ENCODE measurements at places on chromosomes 7 and 10. TPM values are rescaled to one million over a fixed set of nuclear protein-coding genes. Genes with fewer than 3 reads are reported as not detected.

- no peak overlapping the region for H3K4me3 ChIP-seq
- no peaks in the 10 kb centered on the region for H3K36me3 ChIP-seq
- no peak overlapping the region for H3K27ac ChIP-seq
- H3K4me1 ChIP-seq, result no peaks in the 10 kb centered on the region
These were observed 120.0 kb upstream of the SAMD8 start for GRCh38 chr10:74991435-74991834.

Gene ZNF727
- not detected for total RNA-seq

DNA sequence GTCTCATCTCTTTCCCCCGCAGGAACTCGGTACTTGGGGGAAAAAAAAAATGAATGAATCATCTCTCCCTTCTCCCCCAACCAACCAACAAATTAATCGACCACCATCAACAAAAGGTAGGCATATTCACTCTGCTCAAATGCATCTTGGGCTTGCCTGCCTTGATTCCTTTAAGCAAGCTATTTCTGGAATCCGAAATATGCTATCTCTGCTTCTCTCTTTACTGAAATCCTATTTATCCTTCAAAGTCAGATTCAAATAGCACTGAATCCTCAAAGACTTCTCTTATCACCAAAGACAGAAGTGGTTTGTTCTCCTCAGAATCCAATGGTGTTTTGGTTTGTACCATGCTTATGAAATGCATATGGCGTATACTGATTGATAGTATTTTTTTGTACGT, 49.6 kb upstream of the TPK1 start:
- peak overlapping the region; percentile 83 for H3K27ac ChIP-seq
- DNase-seq, result peak; percentile 23
- no peaks in the 10 kb centered on the region for H3K36me3 ChIP-seq
- no peaks in the 10 kb centered on the region for H3K27me3 ChIP-seq
- no peak overlapping the region for H3K4me3 ChIP-seq

GRCh38 chr10:4776234-4776638, 49.8 kb upstream of the AKR1E2 start:
- H3K4me3 ChIP-seq, result no peak overlapping the region
- no peak overlapping the region for H3K27ac ChIP-seq
- no peaks in the 10 kb centered on the region for H3K36me3 ChIP-seq
- H3K27me3 ChIP-seq, result no peaks in the 10 kb centered on the region
- H3K4me1 ChIP-seq, result no peaks in the 10 kb centered on the region

Gene SMURF1
- 22.5 TPM for total RNA-seq

Gene FAM131B
- 22.3 TPM for total RNA-seq

GRCh38 chr7:42950417-42950816, 18.2 kb downstream of the MRPL32 start:
- DNase-seq, result no peak
- H3K4me3 ChIP-seq, result no peak overlapping the region
- no peak overlapping the region for H3K27ac ChIP-seq
- H3K4me1 ChIP-seq, result no peaks in the 10 kb centered on the region
- H3K27me3 ChIP-seq, result no peaks in the 10 kb centered on the region

- H3K4me1 ChIP-seq, result 0 out of 2 replicates have a peak, but pooled peaks cover 6% of the 10 kb centered on the region
- no peaks in the 10 kb centered on the region for H3K27me3 ChIP-seq
- H3K36me3 ChIP-seq, result no peaks in the 10 kb centered on the region
- no peak overlapping the region for H3K27ac ChIP-seq
- H3K4me3 ChIP-seq, result no peak overlapping the region
These were observed 146.6 kb downstream of the RAPGEF5 start for GRCh38 chr7:22210355-22210754.

DNA sequence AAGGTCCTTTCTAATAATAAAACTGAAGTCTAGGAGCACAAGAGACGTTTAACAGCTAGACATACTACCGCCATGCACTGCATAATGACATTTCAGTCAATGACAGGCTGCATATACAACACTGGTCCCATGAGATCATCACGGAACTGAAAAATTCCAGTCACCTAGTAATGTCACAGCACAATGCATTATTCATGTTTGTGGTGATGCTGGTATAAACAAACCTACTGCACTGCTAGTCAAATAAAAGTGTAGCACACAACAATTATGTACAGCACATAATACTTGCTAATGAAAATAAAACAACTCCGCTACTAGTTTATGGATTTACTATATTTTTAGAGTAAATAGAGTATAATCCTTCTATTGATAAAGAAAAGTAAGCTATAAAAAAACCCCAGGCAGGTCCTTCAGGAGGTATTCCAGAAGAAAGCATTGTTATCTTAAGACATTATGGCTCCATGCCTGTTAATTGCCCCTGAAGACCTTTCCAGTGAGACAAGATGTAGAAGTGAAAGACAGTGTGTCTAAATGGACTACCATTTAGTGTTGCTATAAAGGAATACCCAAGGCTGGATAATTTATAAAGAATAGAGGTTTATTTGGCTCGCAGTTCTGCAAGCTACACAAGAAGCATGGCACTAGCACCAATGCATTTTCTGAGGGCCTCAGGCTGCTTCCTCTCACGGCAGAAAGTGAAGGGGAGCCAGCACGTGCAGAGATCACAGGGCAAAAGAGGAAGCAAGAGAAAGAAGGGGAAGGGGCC, 47.1 kb downstream of the HIBADH start:
- H3K27me3 ChIP-seq, result no peaks in the 10 kb centered on the region
- DNase-seq, result no peak
- no peak overlapping the region for H3K27ac ChIP-seq
- H3K4me3 ChIP-seq, result no peak overlapping the region
- no peaks in the 10 kb centered on the region for H3K4me1 ChIP-seq

GRCh38 chr10:93954726-93955363, 38.9 kb upstream of the PLCE1 start:
- no peaks in the 10 kb centered on the region for H3K36me3 ChIP-seq
- no peak overlapping the region for H3K4me3 ChIP-seq
- no peaks in the 10 kb centered on the region for H3K27me3 ChIP-seq
- no peaks in the 10 kb centered on the region for H3K4me1 ChIP-seq
- DNase-seq, result no peak
